A549 treated with dexamethasone at 1 μM for 4 hours (cell line): ENCODE measurements at places on chromosomes 7 and 10. TPM values are rescaled to one million over a fixed set of nuclear protein-coding genes. Genes with fewer than 3 reads are reported as not detected.

WNT16 gene
- 1.6 to 2.6 TPM (median 2.0 TPM) in 5 replicates for total RNA-seq

ADO gene
- total RNA-seq = 17.4 to 21.8 TPM (median 20.7 TPM) in 5 replicates

NPC1L1 gene
- 0.06 to 0.12 TPM (median 0.09 TPM) in 5 replicates for total RNA-seq

FFAR4 gene
- total RNA-seq = 0.06 to 0.13 TPM (median 0.09 TPM) in 5 replicates

WNT2 gene
- 0.02 TPM in 1 of 5 replicates, not detected in the others for total RNA-seq

PCLO gene
- total RNA-seq = 0.90 to 1.3 TPM (median 1.1 TPM) in 5 replicates

VIPR2 gene
- 0.03 to 0.10 TPM (median 0.06 TPM) in 5 replicates for total RNA-seq

ADAM8 gene
- 1.2 to 2.9 TPM (median 2.6 TPM) in 5 replicates for total RNA-seq

APBB1IP gene
- total RNA-seq = 5.0 to 6.1 TPM (median 5.6 TPM) in 5 replicates

C10orf67 gene
- 0.06 to 0.09 TPM (median 0.07 TPM) in 3 of 5 replicates, not detected in the others for total RNA-seq

SLC26A5 gene
- total RNA-seq = not detected in 5 replicates

NXPH1 gene
- not detected in 5 replicates for total RNA-seq

PPP2R2D gene
- 21.4 to 31.9 TPM (median 30.2 TPM) in 5 replicates for total RNA-seq

CHST15 gene
- 6.3 to 8.9 TPM (median 8.0 TPM) in 5 replicates for total RNA-seq

MYPN gene
- 2.0 to 3.4 TPM (median 2.5 TPM) in 5 replicates for total RNA-seq

EPO gene
- total RNA-seq = 0.06 TPM in 1 of 5 replicates, not detected in the others

FAM53B gene
- 9.6 to 15.8 TPM (median 14.1 TPM) in 5 replicates for total RNA-seq

ATG9B gene
- 0.39 to 0.69 TPM (median 0.61 TPM) in 5 replicates for total RNA-seq

ZNF503 gene
- 5.3 to 9.1 TPM (median 8.4 TPM) in 5 replicates for total RNA-seq

FAM25A gene
- total RNA-seq = not detected in 5 replicates

CCDC126 gene
- 3.0 to 4.2 TPM (median 3.6 TPM) in 5 replicates for total RNA-seq

ABCB1 gene
- total RNA-seq = 0.08 to 0.46 TPM (median 0.12 TPM) in 4 of 5 replicates, not detected in the other

RNF32 gene
- 0.70 to 2.1 TPM (median 1.5 TPM) in 5 replicates for total RNA-seq

ZNF467 gene
- 0.60 to 1.6 TPM (median 1.1 TPM) in 5 replicates for total RNA-seq

GPR15LG gene
- total RNA-seq = 0.21 TPM in 1 of 5 replicates, not detected in the others
